ENCODE measurements at places on chromosomes 6 and 20. TPM values are rescaled to one million over a fixed set of nuclear protein-coding genes. Genes with fewer than 3 reads are reported as not detected.

Gene SLC2A10
- total RNA-seq, result 1.5 TPM

Gene PSORS1C2
- total RNA-seq, result not detected

GRCh38 chr6:40611912-40612311 is 24.7 kb upstream of the LRFN2 start:
- no peak for DNase-seq

- no peak for DNase-seq
Measured at GRCh38 chr6:6284221-6284966, 36.1 kb downstream of the F13A1 start.
